ENCODE measurements at places on chromosomes 7 and 10.

GRCh38 chr7:47472444-47473157, 109.3 kb downstream of the TNS3 start:
- DNase-seq = no peak

- no peak for DNase-seq
Observed at GRCh38 chr10:49568235-49568634, 29.3 kb upstream of the ERCC6 start.

- DNase-seq = no peak
Observed at GRCh38 chr7:121410829-121411596, 14.9 kb upstream of the FAM3C start.

GRCh38 chr7:138064856-138065357, 11.4 kb upstream of the AKR1D1 start:
- peak; percentile 27 for DNase-seq

- peak; percentile 64 for DNase-seq
Observed at GRCh38 chr7:139153832-139154231, 44.3 kb upstream of the ZC3HAV1 start.

DNA sequence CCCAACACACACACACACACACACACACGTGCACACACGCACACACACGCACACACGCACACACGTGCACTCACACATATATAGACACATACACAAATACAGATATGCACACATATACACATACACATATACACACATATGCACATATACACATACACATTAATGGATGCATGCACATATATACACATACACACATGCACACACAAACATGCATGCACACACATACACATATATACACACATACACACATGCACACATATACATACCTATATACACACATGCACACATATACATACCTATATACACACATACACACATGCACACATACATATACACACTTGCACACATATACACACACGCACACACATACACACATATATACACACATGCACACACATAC, 312.4 kb upstream of the PFKP start:
- no peak for DNase-seq
